ENCODE measurements at places on chromosomes 1 and 21.
A peak's percentile ranks its signal among the peaks of the same experiment; 100 is the strongest.

GRCh38 chr1:210687582-210688279 is 359.0 kb downstream of the HHAT start:
- no peak for DNase-seq

- DNase-seq, result peak; percentile 72
These were observed 3.1 kb upstream of the YRDC start for GRCh38 chr1:37811027-37811655.

- DNase-seq, result no peak
These were observed 74.3 kb upstream of the NBL1 start for GRCh38 chr1:19569786-19570185.

GRCh38 chr1:180773210-180773865 is 139.4 kb upstream of the KIAA1614 start:
- DNase-seq, result no peak

GRCh38 chr21:46613391-46613790 is 8.5 kb upstream of the S100B start:
- no peak for DNase-seq

DNA sequence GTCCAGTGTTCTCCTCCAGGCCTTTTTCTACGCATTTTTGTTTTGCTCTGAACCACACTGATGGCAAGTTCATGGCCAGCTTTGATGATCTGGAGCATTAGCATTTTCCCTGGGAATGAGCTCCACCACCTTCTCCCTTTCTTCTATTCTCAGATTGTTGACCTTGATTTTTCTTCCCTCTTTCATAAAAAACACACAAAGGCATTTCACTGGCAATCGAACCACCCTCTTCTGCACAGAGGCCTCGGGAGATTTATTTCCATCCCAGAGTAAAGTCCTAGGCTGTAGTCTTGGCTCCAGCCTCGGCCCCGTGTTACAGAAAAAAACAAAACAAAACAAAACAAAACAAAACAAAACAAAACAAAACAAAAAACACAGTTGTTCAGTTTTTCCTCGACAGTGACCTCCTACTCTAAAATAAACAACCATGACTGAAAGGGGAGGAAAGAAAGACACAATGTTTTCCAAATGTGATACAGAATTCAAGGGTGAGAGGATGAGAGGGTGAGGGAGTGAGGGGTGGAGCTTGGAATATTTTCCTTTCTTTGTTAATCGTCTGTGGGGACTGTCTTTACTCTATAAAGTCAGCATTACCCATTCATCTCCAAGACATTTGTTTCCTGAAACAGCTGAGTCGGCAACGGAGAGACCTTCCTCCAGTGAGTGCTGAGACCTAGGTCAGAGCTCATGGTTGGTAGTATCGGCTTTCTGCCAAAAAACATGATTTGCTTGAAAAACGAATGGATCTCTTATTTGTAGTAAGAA is 29.8 kb upstream of the RNF186 start:
- DNase-seq, result no peak

DNA sequence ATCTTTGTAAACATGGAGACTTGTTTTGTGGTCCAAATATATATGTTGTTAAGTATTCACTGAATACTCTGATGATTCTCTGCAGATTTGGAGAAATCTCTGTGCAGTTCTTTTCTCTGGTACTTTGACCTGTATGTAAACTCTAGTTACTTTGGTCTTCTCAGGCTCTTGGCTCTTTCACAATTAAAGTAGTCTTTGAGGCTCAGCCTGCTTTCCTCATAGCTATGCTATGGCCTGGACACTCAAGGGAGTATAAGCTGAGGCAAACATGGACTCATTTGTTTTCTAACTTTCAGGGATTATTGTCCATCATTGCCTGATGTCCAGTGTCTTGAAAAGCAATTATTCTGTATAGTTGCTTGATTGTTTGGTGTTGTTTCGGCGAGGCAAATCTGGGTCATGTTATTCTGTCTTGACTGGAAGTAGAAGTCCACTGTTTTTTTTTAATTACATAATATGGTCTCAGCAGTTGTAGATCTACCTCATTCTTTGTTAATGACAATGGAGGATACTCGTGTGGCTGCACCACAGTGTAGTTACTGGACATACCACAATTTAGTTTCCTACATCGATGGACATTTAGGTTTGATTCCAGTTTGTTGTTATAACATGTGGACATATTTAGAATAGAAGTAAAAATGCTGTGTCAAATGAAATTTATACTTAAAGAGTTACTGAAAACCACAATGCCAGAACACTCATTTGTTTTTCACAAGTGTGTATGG is 9.2 kb downstream of the PTBP2 start:
- no peak for DNase-seq

GRCh38 chr1:30520476-30520875 is 202.9 kb downstream of the MATN1 start:
- DNase-seq, result no peak

DNA sequence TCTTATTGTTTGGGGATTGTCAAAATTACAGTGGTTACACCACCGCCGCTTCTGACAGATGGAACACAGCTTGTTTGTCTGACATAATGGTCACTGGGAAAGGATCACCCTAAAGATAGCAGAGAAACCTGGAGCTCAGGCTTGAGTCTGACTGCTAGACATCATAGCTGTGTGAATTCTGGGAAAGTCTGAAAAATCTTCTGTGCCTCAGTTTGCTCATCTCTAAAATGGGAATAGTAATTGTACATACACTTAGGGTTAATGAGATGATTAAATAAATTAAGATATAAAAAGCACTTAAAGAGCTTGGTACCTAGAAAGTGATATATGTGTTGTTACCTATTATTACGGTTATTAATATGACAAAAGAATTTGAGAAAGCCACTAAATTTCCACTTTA is 39.7 kb upstream of the NRIP1 start:
- DNase-seq, result no peak

- no peak for DNase-seq
These were observed 202.7 kb downstream of the RHOU start for GRCh38 chr1:228937851-228938536.

DNA sequence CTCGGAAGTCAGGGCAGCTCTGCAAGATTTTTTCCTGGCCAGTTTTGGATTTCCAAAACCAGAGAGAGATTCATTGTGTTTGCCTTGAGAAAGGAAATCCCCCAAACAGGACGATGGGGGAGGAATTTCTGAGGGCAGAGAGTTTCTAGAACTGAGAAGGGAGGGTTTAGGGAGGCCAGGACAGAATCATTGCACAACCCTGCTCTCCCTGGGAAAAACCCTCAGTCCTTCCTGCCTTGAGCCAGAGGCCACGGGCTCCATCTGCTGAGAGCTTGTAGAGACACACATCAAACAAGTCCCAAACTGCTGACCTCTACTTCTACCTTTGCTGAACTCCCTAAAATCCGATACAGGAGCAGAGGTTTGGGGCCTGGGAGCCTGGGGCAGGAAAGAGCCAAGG is 99.7 kb downstream of the NMNAT2 start:
- no peak for DNase-seq

DNA sequence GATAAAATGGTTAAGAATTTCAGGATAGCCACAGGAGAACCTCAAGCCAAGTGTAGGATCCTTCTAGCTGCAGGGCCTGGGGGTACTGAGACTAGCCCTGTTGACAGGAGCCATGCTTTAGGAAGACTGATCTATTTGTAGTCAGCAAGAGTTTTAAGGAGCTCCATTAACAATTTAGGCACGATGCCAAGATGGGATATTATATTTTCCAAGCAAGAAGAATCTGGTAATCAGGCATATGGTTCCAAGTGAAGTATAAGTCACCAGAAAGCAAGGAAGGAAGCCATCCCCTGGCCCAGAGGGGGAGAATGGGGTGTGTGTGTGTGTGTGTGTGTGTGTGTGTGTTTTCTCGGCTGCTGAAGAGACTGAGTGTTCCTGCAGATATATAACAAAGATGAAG is 7.0 kb downstream of the IFNAR2 start:
- no peak for DNase-seq

GRCh38 chr1:38815903-38816627 is 43.5 kb downstream of the RRAGC start:
- DNase-seq, result peak; percentile 29

- DNase-seq, result peak; percentile 88
These were observed 9.8 kb downstream of the PDXK start for GRCh38 chr21:43728467-43729390.

- no peak for DNase-seq
These were observed 292.9 kb downstream of the NFIA start for GRCh38 chr1:61375082-61375880.

DNA sequence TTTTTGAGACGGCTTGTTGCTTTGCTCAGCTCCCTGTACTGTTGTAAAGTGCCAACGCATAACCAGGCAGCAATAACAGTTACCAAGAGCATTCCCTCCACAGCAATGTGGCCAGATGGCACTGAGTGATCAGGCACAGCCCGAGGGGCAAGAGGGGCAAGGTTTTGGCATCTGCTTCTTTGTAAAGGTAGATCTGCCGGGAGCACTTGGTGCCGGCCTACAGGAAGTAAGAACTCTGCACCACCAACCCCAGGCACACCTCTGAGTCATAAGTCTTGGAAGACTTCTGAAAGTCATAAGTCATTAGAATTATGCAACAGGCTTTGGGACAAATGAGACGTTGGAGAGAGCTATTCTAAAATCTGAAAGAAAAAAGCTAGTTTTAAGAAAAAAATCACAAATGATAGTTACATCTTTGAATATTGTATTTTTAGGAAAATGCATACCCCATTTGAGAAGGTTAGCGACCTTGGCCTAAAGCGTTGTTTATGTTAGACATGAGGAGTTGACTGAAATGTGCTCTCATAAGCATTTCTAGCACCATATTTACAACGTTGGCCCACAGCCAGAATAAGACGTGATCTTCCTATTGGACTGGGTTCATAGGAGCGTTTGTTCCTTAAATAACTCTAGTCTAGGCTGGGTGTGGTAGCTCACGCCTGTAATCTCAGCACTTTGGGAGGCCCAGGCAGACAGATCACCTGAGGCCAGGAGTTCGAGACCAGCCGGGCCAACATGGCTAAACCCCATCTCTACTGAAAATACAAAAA is 37.7 kb upstream of the MAP10 start:
- DNase-seq, result no peak

GRCh38 chr1:230124186-230125128 is 57.4 kb downstream of the GALNT2 start:
- no peak for DNase-seq

GRCh38 chr1:61487801-61488200 is 237.1 kb downstream of the TM2D1 start:
- DNase-seq, result no peak

DNA sequence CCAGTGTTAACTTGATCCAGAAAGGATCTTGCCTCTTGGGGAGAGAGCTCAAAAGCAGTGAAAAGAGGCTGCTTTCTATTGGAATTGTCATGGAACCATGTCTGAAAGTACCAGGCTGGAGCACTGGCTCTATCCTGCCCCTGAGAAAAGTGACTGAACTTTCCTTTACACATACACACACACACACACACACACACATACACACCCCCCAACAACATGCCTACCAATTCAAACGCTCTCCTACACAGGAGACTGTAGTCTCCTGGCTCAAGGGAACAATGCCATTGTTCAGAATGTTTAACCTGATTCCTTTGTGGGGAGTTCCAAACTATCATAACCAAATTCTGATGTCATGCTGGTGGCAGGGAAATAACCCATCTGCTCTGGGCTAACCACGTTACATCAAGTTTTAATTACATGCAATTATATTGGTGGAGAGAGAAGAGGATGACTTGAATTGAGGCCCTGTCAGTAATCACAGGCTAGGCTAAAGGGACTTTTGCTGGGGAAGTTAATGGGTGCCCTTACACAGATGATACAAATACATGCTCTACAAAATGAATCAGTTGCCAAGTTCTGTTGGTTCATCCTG is 52.3 kb upstream of the DUSP10 start:
- DNase-seq, result no peak

DNA sequence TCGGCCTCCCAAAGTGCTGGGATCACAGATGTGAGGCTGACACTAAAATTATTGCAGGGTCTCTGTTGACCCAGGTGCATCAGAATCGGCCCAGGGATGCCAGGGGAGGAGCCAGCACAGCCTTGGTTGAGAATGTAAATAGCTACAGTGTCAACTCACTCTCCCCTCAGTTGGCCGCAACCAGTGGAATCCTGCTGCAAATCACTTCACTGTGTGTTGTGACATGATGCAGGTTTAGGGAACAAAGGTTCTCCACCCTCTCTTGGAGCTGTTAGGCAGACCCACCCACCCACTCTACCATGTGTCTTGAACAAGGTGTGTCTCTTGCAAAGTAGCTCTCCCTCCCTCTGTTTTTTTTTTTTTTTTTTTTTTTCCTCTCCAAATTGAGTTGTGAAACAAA is 60.5 kb upstream of the SOD1 start:
- no peak for DNase-seq

DNA sequence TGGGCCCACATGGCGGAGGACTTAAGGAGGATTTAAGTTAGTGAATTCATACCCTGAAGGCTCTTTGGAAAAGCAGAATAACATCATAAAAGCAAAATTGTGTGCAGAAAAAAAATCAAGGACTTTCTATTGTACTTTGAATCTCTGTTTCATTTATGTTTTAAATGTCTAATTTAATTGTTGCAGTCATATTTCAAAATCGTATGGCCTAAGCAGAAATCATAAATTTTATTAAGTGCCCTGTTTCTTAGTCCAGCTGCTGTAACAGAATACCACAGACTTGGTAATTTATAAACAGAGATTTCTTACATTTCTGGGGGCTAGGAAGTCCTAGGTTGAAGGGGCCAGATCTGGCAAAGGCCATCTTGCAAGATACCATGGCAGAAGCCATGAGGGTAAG is 555.6 kb downstream of the LTN1 start:
- no peak for DNase-seq

- DNase-seq, result no peak
These were observed 8.8 kb downstream of the PRXL2B start for GRCh38 chr1:2595261-2595811.

DNA sequence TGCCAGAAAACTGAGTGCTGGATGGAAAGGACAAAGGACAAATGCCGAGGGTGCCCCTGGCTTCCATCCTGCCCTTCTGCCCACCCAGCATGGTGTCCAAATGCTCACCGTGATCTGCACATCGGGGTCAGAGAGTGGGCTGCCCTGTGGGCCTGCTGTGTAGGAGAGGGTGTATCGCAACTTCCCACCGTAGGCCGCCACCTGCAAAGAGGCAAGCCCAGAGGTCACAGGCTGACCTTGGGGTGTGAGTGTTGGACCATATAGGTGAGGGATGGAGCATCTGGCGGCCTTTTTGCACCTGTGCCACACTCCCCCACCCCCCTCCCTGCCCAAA is 53.5 kb downstream of the LDLRAD2 start:
- no peak for DNase-seq

Data from activated T-cell treated with anti-CD3 and anti-CD28 coated beads, Interleukin-2, amount 50 U/mL, for 48 hours (primary cell).